ENCODE measurements at places on chromosomes 2 and 18.
A peak's percentile ranks its signal among the peaks of the same experiment; 100 is the strongest.

DNA sequence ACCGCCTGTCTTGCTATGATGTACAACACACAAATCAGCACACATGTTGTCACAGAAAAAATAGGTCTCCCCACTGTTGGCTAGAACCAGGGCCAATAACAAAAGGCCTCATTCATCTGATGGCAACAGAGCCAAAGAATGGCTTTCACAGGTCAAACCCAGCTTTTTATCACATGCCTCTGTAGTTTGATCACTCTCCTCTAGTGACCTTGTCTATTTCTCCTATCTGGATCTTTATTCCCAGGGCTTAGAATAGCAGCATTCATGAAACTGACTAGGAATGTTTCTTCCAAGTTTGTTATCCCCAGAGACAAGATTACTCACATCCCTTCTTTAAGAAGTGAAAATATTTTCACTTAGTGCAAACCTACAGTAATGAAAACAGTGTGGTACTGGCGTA lies 285.8 kb upstream of the GYPC start:
- peak; percentile 94 for DNase-seq

DNA sequence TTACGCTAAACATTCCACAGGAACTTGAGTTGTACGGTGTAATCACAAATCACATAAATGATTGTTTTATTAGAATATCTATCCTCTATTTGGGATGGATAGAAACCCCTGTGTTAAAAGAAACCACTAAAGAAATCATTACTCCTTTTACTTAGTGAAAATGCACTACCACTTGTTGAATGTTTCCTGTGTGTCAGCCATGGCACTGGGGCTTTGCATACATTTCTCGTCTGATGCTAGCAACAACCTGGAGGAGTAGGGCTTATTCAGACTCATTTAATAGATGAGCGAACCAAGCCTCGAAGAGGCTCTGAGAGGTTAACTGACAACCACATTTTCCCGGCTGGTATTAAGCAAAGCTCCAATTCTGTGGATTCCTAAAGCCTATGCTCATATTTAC lies 60.5 kb upstream of the PELI1 start:
- no peak for DNase-seq

DNA sequence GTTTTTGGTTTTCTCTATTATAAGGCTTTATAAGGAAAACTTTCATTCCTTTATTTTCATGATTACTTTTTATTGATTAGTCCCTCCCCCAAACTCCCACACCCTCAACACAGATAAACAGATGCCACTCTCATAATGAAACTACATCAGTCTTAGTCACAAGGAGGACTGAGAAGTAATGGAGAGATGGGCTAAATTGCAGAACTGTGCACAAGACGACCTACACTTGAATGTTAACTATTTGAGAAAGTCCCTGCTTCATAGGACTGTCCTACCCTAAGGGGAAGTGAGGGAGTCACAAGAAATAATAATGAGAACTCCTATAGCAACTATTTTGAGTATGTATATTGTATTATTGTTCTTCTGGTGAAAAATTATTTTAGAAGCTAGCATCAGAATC lies 360.8 kb downstream of the RBM43 start:
- DNase-seq, result no peak

- no peak for DNase-seq
Measured at GRCh38 chr2:99682275-99683060, 192.7 kb upstream of the REV1 start.

DNA sequence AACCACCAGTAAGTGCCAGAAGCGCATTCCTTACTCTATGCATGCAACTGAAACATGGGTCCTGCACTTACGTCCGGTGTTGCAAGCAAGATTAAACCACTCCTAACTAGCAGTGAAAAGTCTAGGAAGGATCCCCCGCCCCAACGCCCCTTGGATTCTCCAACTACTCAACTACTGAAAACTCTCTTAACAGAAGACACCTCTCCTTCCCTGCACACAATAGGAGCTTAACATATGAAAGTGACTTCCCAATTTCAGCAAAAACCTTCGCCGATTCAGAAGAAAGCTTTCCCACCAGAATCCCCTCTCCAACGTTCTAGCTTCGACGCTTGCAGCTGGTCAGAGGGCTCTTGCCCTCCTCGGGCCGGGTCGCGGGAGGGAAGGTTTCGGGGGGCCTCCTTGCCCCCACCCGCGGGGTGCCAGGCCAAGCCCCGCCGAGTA lies 578 bp downstream of the IWS1 start:
- no peak for DNase-seq

DNA sequence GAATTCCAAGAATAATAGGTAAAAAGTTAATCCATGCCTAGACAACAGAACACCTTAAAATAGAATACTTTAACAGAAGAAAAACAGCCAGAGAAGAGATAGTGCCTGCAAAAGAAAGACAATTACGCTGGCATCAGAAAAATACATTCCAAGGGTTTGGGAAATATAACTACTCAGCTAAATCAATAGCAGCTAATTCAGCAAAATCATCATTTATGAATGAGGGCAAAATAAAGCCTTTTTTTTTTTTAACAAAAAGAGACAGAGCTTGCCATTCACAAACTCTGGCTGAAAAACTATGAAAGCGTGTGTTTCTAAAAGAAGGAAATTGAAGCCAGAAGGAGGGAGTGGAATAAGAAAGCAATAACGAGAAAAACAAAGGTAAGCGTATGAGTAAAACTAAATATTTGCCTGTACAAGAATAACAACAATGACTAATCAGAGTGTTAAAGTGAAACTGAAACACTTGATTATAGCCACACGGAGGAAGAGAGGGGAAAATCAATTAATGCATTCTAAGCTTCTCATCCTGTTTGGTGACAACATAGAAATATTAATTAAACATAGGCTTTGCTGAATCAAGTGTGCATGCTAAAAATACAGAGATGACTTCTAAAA lies 90.2 kb downstream of the EHD3 start:
- DNase-seq, result no peak

- DNase-seq, result no peak
Measured at GRCh38 chr2:147428120-147428747, 416.6 kb upstream of the ACVR2A start.

DNA sequence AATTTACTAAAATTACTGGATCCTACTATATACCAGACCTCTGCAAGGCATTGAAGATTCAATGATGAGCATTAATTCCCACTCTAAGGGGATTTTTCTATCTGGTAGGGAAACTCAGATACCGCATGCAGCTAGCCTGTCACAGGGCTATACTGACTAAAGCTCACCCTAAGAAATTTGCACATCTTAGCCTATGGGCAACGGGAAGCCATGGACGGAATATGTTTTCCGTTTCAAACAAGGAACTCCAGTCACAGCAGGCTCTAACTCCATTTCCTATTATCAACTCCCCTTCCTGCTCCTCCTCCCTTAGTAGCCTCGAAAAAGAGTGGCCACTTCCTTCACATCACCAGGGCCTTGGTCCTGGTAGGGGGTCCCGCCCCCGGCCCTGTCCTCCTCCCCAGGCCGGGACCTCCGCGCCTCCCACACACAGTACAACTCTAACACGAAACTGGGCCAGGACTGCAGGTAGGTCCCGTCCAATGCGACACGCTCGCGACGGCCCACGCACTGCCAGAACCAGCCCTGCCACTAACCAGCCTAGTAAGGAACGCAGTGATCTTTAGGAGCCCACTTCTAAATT lies 659 bp upstream of the COX5B start:
- DNase-seq, result no peak

DNA sequence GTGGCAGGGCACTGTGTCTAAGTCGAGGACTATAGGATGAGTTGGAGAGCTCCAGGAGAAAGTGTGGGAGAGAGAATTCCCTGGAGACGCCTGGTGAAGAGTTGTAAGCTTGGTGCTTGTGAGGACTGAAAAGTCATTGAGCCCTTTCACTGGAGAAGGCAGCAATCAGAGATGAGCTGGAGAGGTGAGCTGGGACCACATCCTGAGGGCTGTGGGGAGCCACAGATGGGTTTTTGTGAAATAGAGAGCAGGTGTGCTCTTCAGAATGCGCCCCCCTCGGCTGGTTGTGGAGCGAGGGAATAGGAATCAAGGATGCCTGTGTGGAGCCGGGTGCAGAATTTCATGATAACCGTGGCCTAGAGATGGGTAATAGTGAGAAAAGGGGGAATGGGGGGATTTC lies 224.3 kb downstream of the KLHL29 start:
- DNase-seq, result no peak

GRCh38 chr18:48153613-48154481 lies 223.4 kb upstream of the SMAD2 start:
- no peak for DNase-seq

GRCh38 chr2:120596990-120597594 lies 138.6 kb upstream of the GLI2 start:
- peak; percentile 24 for DNase-seq

DNA sequence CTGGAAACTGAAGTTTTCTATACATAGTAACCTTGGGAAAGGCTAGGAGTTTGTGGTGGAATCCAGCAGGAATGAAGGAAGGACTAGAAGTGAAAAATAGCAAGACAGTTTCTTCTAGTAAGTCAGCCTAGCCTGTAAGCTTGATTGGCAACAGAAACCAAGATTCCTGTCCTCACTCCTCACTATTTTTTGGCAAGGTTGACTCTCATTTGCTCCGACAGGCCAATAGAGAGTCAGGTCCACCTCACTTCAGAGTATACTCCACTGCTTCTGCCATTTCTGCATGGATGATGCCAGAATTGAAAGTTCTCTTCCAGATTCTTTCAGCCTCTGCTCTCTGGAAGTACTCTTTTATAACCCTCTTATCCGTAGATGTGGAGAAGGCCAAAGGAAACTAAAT lies 352.4 kb downstream of the ZNF516 start:
- no peak for DNase-seq

GRCh38 chr2:1186421-1186820 lies 226.8 kb upstream of the TPO start:
- DNase-seq, result no peak

DNA sequence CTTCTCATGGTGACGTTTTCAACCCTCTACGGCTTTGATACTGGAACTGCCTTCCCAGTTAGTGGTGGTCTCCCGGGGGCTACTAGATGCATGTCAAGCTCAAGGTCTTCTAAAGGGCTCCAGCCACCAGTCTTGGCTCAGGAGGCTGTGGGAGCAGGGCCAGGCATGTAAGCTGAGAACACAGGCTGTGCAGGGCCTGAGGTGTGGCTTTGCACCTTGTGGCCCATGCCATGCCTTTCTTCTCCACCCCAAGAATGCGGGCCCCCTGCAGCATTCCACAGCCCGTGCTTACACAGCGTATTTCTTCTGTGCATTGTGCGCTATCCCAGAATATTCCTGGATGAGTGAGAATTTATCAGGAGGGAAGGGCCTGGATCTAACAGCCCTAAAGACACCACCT lies 144.9 kb downstream of the SEPTIN10 start:
- no peak for DNase-seq

DNA sequence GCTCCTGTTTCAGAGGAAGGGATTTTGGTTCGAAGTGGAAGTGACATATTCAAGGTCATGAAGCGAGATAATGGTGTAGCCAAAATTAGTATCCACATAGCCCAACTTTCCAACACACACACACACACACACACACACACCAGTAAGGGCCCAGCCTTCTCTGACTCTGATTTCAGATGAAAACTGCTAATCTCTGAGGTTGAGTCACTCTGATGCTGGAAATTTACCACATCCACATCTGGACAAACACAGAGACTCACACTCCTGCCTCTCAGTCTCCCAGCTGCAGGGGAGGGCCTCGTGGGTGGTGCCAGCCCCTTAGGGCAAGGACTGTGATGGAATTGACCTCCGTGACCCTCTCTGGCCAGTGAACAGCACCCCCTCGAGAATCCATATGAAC lies 29.0 kb upstream of the SLC35F6 start:
- no peak for DNase-seq

GRCh38 chr2:70091816-70092215 lies 4.5 kb downstream of the PCBP1 start:
- DNase-seq, result no peak

GRCh38 chr18:64233851-64234250 lies 85.0 kb upstream of the LINC00305 start:
- DNase-seq, result no peak

DNA sequence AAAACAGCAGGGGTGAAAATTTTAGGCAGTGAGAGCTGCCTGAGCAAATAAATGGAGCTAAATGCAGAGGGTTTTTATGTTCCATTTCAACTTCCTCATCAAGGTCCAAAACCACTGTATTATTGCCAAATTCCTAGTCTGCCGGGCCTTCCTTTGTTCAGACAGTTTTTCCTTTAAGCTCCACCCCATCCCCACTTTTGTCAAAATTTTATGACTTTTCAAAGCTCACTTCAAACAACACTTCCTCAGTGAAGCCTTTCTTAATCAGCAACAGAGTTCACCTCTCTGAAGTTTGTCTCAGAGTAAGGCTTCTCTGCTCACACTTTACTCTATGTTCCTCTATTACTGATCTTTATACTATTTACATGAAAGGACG lies 81.3 kb downstream of the CERKL start:
- no peak for DNase-seq

Data from COLO829 (cell line).